ENCODE measurements at places on chromosomes 3 and 15. TPM values are rescaled to one million over a fixed set of nuclear protein-coding genes. Genes with fewer than 3 reads are reported as not detected.

GRCh38 chr15:59258317-59258716 is 51.7 kb downstream of the LDHAL6B start:
- no peak for DNase-seq
- no peaks in the 10 kb centered on the region for H3K27me3 ChIP-seq
- no peaks in the 10 kb centered on the region for H3K4me1 ChIP-seq

GRCh38 chr15:59322056-59322759 is 50.5 kb downstream of the MYO1E start:
- H3K27me3 ChIP-seq: no peaks in the 10 kb centered on the region
- no peaks in the 10 kb centered on the region for H3K36me3 ChIP-seq
- peaks cover 5% of the 10 kb centered on the region for H3K4me1 ChIP-seq
- no peak overlapping the region for H3K27ac ChIP-seq
- no peak for DNase-seq

- peaks cover 9% of the 10 kb centered on the region for H3K4me1 ChIP-seq
- H3K27me3 ChIP-seq: no peaks in the 10 kb centered on the region
- no peak for DNase-seq
- H3K36me3 ChIP-seq: peaks cover 31% of the 10 kb centered on the region
- no peak overlapping the region for H3K4me3 ChIP-seq
- no peak overlapping the region for H3K27ac ChIP-seq
These were observed 13.9 kb downstream of the BTBD1 start for GRCh38 chr15:83053151-83053550.

GRCh38 chr3:9056581-9056980 is 93.3 kb upstream of the RAD18 start:
- no peak for DNase-seq
- H3K27me3 ChIP-seq: no peaks in the 10 kb centered on the region
- H3K27ac ChIP-seq: no peak overlapping the region

DNA sequence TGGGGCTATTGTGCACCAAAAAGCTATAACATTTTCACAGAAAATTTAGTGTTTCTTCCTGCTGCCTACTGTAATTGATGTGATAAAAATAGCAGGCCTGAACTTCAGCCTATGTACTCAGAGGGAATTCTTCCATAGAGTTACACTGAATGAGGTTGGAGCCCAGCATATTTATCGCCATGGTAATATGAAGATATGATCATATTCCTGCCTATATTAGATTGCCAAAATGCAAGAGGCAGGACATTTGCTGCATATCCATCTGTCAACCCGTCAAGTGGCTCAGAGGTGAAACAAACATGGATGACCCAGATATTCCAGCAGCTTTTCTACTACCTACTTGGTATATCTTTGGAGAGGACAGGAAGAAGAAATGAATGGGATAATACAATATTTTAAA is 1150.6 kb downstream of the TBL1XR1 start:
- no peaks in the 10 kb centered on the region for H3K36me3 ChIP-seq
- no peak overlapping the region for H3K4me3 ChIP-seq
- no peak overlapping the region for H3K27ac ChIP-seq
- H3K27me3 ChIP-seq: no peaks in the 10 kb centered on the region

- no peak overlapping the region for H3K27ac ChIP-seq
- H3K4me1 ChIP-seq: no peaks in the 10 kb centered on the region
- peaks cover 27% of the 10 kb centered on the region for H3K36me3 ChIP-seq
- no peaks in the 10 kb centered on the region for H3K27me3 ChIP-seq
- no peak overlapping the region for H3K4me3 ChIP-seq
These were observed 122.2 kb downstream of the RTP4 start for GRCh38 chr3:187490366-187490765.

DNA sequence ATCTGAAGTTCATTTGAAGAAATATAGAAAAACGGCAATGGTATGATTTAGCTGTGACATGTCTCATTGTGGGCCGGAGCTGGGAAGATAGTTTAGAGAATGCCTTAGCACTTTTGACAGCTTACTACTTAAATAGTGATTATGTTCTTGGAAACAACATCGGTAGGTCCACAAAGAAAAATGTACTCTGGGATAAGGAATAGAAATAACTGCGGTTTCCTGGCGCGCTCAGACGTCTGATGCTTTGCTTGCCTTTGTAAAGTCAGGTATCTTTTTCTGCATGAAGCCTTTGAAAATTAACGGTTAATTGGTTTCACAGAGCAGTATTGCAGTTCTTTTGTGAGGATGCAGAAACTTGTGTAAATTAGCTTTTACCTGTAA is 1.4 kb downstream of the USP3 start:
- no peak overlapping the region for H3K27ac ChIP-seq
- peaks cover 44% of the 10 kb centered on the region for H3K4me1 ChIP-seq
- no peaks in the 10 kb centered on the region for H3K36me3 ChIP-seq
- peaks cover 96% of the 10 kb centered on the region for H3K27me3 ChIP-seq

- no peaks in the 10 kb centered on the region for H3K27me3 ChIP-seq
- H3K4me1 ChIP-seq: peaks cover 28% of the 10 kb centered on the region
- no peaks in the 10 kb centered on the region for H3K36me3 ChIP-seq
- no peak overlapping the region for H3K4me3 ChIP-seq
- no peak for DNase-seq
These were observed 93.4 kb downstream of the CCNL1 start for GRCh38 chr3:157066335-157067098.

DNA sequence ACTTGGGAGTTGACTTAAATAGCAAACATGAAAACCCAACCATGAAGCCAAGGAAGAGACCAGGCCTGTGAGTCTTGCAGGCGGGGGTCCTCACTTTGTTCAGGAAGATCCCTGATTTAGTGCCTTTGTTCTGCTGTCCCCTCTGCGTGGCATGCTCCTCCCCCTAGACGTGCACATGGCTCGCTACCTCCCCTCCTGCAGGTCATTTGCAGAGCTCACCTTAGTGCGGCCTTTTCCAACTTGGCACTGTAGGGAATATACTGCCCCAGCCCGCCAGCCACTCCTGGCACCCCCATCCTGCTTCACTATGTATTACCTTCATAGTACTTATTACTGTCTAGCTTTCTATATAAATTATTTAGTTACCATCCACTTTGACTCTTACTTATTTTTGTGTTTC is 18.3 kb downstream of the GXYLT2 start:
- H3K4me3 ChIP-seq: no peak overlapping the region
- no peaks in the 10 kb centered on the region for H3K36me3 ChIP-seq
- no peak for DNase-seq
- H3K27ac ChIP-seq: no peak overlapping the region

DNA sequence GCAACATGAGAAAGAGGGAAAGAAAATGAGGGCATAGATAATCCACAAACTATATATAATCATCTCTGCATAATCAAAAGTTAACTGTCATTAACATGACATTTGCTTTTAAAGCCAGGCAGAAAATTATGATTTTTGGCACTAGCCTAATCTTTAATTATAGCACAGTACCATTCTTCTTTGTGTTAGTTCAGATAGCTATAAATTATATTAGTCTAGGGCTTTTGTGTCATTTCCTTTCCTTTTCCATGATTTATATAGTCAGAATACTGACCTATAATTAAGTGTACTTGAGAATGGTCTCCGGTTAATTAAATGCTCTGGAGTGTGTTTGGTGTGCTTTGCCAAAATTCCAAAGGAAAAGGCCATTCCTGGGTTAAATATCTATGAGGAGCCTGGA is 441.9 kb upstream of the THRB start:
- DNase-seq: no peak
- H3K4me1 ChIP-seq: no peaks in the 10 kb centered on the region
- no peak overlapping the region for H3K4me3 ChIP-seq
- H3K27ac ChIP-seq: no peak overlapping the region
- H3K27me3 ChIP-seq: no peaks in the 10 kb centered on the region
- H3K36me3 ChIP-seq: no peaks in the 10 kb centered on the region

DNA sequence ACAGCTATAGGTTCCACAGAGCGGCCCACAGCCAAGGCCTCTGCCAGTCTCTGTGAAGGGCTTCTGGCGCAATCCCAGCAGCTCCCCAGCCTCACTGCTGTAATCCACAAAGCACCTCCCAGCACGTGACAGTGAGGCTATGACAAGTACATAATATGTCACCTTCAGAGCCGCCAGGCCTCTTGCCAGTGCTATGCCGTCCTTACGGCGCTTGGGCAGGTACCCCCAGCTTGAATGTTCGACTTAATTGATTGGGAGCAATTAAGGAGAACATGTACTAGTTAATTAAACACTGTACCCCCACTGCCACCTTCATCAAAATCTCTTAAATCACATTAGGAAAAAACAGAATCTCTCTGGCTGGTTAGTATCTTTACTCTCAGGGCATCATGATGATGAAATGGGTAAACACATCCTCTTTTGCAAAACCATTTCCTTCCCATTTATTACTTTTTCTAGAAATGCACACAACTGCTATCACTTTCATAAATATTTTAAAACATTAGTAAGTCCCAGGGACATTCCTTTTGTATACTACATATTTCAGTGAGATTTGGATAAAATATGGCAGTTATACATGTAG is 169.9 kb downstream of the XXYLT1 start:
- no peaks in the 10 kb centered on the region for H3K36me3 ChIP-seq
- H3K27ac ChIP-seq: no peak overlapping the region
- no peak overlapping the region for H3K4me3 ChIP-seq
- peaks cover 6% of the 10 kb centered on the region for H3K4me1 ChIP-seq
- H3K27me3 ChIP-seq: no peaks in the 10 kb centered on the region

GRCh38 chr3:50292159-50293078 is at the start of gene IFRD2:
TSS of gene IFRD2 (minus strand) at chr3:50292429. CDS start at chr3:50292274, 155 bp downstream.
- DNase-seq: peak; percentile 99
- peaks cover 7% of the 10 kb centered on the region for H3K36me3 ChIP-seq
- H3K27me3 ChIP-seq: no peaks in the 10 kb centered on the region
- peak within 1 kb of the TSS; percentile 76 for H3K27ac ChIP-seq
- H3K4me3 ChIP-seq: peak within 1 kb of the TSS; percentile 94
- H3K4me1 ChIP-seq: peaks cover 5% of the 10 kb centered on the region

ZNF660 gene
- 6.1 TPM for total RNA-seq

ANKRD34C gene
- not detected for total RNA-seq

IL17RC gene
- total RNA-seq: 12.6 TPM

TTLL13 gene
- not detected for total RNA-seq
